ENCODE measurements at places on chromosomes 6 and 20.

DNA sequence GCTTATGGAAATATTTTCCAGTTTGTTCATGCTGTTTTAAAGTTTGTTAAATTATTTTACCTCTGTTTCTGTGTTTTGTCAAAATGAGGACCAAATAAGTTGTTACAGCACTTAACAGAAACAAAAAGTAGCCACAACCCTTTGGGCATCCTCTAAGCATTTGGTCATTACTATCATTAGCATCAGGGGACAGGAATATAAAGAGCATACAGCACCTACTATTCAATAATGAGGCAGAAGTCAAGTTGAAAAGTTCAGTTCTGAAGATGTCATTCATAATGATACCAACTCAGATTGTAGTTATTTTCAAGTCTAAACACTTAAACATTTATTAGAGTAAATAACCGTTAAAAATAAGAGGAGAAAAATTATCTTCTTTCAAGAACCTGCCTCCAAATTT lies 862.3 kb upstream of the FLRT3 start:
- no peak for DNase-seq

DNA sequence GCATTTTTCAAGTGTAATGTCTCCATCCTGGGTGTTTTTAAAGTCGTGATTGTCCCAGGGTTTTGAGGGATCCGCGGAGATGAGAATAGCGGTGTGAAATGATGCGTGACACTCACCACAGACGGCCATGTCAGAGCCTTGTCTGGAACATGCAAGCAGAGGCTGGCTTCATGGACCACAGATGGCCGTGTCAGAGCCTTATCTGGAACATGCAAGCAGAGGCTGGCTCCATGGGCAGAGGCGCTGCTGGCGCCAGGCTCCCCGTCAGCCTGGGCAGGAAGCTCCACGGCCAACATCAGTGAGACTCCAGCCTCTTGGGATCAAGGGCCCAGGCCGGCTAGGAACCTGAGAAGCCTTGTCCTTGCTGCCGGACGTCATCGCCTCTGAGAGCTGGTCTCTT lies 7.7 kb upstream of the MRGBP start:
- no peak for DNase-seq

DNA sequence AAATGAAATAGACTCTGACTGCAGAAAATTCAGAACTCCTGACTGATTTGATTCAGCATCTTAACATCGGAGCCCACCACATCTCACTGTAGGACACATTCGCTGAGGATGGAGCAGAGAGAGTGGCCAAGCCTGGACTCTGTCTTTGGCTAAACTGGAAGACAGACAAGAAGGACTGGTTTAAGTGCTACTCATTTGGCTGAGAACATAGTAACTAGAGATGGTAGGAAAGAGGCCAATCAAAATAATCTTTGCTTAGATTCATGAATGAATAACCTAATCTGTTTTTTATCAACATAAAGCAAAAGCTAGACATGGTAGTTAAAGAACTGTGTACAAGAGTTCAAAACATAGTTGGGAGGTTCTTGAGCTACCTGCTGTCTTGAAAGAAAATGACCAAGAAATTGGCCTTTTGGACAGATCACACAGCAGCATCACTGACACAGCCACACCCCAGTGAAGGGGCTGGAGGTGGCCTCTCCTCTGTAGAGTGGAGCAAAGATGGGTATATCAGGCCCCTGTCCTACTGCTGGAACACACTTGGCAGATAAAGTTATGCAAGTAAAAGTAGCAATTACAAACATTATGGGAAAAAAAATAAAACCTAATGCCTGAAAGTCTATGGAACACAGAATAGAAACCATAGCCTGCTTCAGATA lies 87.1 kb upstream of the NT5E start:
- no peak for DNase-seq

DNA sequence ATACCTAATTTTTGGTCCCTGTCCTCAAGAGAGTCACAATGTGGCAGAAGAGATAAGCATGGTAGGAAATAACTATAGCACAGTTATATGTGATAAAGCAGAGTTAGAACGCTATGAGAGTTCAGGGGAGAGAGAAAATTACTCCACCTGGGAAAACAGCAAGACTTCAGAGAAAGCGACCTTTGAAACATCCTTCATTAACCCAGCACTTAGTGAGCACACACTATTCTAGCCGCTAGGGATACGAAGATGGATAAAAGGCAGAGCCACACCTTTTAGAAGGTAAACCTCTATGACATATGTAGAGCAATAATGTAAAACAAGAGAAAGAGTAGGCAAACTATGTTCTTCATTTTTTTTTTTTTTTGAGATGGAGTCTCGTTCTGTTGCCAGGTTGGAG lies 264.3 kb downstream of the PTPRK start:
- DNase-seq: no peak

DNA sequence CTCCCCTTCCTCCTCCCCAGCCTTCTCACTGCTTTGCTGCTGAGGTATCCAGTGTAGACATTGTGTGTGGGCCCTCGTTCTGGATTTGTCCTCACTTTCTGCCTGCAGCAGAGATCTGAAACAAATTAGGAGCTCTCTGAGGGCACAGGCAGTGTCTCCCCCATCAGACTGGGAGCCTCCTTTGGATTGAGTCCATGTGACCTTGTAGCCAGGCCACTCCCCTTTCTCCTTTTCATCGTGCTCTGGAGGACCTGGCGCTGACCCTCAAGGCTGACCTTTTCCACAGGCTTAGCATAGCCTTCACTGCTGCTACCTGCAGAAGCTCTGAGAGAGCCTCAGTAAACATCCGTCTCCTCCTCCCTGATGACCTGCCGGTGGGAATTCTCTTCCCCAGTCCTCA lies 26.2 kb downstream of the VEGFA start:
- DNase-seq: no peak

- DNase-seq: no peak
Observed at GRCh38 chr6:143967706-143968376, 40.2 kb downstream of the PLAGL1 start.
